ENCODE measurements at places on chromosomes 1 and 21.

DNA sequence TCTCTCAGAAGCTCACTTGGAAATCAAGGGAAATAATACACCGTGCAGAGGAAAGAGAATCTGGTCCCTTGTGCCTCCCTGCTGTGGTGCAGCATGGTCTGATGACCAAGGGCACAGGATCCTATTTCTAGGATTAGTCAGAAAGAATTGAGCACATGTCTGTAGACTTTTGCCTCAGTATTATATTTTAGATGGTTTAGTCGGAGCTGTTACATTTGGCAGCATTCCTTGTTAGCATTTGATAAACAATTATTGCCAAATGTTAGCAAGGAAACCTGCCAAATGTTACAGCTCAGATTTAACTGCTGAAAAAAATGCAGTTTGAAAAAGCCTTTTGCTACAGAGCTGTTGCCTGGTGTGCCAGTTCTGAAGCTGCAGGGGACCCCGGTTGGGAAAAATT lies 183.5 kb upstream of the DPYD start:
- DNase-seq: no peak

GRCh38 chr1:22344329-22344630 lies 107.4 kb upstream of the ZBTB40 start:
- no peak for DNase-seq

GRCh38 chr1:51955797-51956527 lies 34.5 kb downstream of the RAB3B start:
- DNase-seq: no peak

- DNase-seq: no peak
These were observed 21.4 kb downstream of the ACP6 start for GRCh38 chr1:147648933-147649332.

- DNase-seq: no peak
These were observed 160.2 kb downstream of the VAV3 start for GRCh38 chr1:107804741-107805140.
